Activated CD4-positive, CD25-positive, alpha-beta regulatory T cell (primary cell): ENCODE measurements at places on chromosomes 16 and 17.

DNA sequence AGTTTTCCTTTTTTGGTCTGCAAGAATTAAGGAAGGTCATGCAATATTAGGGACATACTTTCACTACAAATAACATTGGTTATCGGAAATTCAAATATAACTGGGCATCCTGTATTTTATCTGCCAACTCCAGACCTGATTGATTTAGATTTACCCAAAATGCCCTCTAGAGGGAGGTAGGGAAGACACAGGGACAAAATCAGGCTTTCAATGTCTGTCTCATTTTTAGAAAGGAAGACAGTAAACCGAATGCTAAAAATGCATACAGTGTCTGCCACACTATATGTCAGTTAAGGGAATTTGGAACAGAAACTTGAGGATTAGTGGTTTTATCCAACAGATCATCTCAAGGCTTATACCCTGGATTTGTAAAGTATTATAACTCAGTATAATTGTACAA, 161.7 kb upstream of the SOX9 start:
- DNase-seq = no peak

DNA sequence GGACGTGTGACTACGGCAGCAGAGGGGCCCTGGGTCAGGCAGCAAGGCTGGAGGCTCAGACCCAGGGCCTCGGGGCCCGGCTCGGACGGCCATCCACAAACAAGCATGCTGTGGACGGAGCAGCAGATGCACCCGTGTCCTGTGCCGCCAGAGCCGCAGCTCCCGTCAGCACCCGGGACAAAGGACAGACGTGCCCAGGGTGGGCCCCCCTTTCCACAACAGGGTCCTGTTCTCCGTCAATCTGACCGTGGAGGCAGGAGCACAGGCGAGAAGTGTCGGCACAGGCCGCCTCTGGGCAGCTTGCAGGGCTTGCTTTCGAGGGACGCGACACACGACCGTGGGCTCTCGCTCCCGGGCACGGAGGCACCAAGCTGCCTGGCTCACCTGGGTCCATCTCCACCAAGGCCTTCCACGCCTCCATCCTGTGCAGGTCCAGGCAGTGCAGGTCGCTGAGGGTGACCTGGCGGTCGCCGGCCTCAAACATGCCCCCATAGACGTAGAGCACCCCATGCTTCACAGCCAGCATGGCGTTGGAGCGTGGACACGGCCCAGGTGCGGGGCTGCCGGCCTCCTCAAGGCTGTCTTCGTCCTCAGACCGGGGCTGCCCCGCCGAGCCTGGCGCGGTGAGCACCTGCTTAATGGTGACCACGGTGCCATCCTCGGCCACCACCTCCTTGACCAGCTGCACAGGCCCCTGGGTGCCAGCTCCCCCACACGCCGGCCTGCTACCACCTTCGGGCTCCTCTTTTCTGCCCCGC, 56.7 kb downstream of the KLHDC4 start:
- no peak for DNase-seq

DNA sequence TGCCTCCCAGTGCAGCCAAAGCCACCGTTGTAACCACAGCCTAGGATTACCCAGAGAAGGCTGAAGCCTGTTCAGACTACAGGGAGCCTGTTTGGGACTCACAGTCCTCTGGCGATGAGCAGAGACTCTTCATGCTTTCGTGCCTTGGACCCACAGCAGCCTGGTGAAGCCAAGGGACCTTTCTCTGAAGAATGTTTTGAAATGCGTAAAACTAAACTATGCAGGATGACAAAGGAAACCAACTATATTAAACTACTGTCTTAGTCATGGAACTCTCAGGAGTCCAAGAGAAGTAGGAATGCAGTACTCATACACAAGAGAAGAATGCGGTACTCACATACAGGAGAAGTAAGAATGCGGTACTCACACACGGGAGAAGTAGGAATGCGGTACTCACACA, 20.9 kb downstream of the ABR start:
- DNase-seq = no peak

DNA sequence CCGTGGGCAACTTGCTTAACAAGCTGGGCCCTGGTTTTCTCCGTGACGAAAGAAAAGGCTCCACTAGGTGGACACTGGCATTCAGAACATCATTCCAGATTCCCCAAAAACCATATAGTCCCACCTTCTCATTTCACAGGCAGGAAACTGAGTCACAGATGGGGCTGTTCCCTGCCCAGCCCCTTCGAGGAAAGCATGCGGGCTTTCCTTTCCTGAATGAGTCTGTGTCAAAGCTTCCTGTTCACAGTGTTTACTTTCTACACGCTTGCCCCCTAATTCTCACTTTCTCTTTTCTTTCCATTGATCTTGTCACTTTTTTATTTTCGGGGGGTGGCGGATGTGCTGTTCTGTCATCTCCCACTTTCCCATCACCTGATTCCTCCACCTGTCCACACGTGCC, 10.3 kb upstream of the LGALS9 start:
- no peak for DNase-seq

DNA sequence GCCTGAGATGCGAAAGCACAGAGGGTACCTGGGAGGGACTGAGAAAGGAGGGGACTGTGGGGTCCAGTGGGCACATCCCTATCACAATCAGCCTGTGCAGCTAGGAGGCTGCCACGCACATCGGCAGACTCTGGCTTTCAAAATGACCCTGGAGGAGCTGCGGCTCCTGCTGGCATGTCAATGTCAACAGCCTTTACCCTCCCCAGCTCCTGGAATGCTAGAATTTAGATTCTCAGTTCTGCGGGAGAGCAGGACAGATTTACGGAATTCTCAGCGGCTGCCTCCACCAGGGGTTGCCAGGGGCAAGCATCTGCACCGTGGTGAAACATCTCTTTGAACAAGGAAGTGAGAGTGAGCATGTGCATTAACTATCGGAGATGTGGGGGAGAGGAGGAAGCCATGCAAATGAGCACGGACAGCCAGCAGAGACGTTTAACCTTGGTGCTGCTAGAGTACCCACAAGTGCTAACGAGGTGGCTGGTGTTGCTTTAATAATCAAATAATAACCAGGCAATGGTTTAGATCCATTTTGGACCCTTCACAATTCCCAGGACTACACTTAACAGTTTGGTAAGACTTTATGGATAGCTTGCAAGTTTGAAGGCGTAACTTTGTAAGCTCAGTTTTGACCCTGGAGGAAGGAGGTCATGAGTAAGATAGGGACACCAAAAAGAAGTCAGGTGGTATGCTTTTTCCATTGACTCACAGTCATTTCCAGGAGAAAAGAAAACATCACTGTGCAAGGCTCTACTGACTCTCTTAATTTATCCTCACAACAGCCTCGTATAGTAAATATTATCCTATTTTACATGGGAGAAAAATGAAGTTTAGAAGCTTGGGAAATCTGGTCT, 54.1 kb downstream of the XYLT1 start:
- peak; percentile 26 for DNase-seq

- no peak for DNase-seq
These were observed 34.5 kb upstream of the CLEC18B start for GRCh38 chr16:74455619-74456289.

- no peak for DNase-seq
These were observed 3.0 kb downstream of the NTAN1 start for GRCh38 chr16:15052747-15053476.

GRCh38 chr16:88768071-88768783, 16.8 kb downstream of the PIEZO1 start:
- no peak for DNase-seq

GRCh38 chr16:50371936-50372595, 3.3 kb upstream of the BRD7 start:
- no peak for DNase-seq

DNA sequence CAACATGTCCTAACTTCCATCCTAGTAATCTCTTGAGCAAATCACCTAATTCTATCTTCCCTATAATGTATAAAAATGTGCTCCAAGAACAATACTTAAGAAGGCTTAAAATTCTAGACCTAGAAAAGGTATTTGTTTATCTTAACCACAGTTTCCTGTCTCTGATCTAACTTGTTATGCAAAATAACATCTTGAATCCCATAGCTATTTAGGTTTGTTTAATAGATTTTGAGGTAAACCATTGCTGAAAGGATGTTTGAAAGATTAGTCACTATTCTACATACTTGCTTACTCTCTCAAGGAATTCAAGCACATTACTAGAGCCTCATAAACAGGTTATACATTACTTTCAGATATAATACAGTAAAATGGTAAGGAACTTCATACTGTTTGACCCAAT, 13.0 kb downstream of the CA10 start:
- no peak for DNase-seq

GRCh38 chr17:45376171-45377005, 56.3 kb downstream of the ARHGAP27 start:
- no peak for DNase-seq

GRCh38 chr16:23146877-23147601, 2.2 kb downstream of the USP31 start:
- no peak for DNase-seq

DNA sequence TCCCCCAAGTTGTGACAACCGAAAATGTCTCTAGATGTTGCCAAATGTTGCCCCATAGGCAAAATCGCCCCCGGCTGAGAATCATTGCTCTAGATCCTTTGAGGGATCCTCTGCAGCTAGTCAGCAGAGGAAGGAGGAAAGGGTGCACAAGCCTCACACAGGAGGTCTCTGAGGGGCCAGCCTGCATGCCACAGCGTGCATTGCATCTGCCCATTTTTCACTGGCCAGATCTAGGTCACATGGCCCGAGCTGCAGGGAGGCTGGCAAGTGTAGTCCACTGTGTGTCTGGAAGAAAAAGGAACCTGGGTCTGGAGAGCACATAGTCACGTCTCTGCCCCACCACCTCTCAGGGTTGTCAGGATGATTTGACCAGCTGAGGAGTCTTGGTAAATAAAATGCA, 138.2 kb downstream of the CCT6B start:
- DNase-seq = no peak

GRCh38 chr17:64343071-64343774, 47.4 kb downstream of the PECAM1 start:
- no peak for DNase-seq

- no peak for DNase-seq
These were observed 770 bp downstream of the HBM start for GRCh38 chr16:166375-167121.

- no peak for DNase-seq
These were observed 30.0 kb downstream of the HNF1B start for GRCh38 chr17:37714897-37715296.

- no peak for DNase-seq
These were observed 15.6 kb downstream of the PSMD3 start for GRCh38 chr17:39996162-39996561.

DNA sequence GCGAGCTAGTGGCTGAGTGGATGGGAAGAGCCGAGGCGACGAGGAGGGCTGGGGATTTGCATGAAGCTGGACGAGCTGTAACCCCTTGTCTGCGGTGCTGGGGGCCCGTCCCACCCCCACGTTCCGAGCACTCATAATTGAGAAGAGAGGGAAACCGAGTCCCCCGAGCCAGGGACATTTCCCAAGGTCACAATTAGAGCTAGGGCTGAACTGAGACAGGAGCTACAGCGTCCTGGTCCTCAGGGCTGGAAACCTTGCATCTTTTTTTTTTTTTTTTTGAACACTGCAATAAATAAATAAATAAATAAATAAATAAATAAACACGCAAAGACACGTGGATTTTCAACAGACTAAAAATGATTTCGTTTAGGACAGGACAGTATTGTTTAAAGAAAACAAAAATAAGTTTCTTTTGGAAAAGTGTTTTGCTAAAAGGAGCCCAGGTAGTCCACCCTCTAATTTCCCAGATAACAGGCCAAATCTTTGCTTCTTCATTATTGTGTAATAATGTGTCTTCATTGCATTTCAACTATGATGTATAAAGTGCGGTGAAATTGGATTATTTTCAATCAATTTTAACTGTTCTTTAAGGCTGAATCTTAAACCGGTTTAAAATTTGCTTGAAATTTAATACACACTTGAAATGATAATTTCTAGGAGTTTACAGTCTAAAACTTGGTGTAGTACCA, 992 bp downstream of the GDPD1 start:
- no peak for DNase-seq

DNA sequence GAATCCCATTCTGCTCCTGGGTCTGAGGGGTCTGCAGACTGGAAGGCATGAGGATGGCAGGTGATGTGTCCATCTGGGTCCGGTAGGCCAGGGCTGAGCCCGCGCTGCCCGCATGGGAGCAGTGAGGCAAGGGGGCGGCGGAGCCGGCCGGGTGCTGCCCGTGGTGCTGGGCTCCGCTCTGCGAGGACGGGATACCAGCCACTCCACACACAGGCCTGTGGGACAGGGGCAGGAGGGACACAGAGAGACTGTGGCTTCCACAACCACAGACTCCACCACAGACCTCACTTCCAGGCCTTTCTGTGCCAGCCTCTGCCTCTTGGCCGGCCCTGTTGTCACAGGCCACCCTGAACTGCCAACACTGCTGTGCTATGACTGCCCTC, 25.4 kb downstream of the MAP1LC3B start:
- DNase-seq = no peak

GRCh38 chr17:29574732-29575510, 6.4 kb downstream of the TP53I13 start:
- no peak for DNase-seq

DNA sequence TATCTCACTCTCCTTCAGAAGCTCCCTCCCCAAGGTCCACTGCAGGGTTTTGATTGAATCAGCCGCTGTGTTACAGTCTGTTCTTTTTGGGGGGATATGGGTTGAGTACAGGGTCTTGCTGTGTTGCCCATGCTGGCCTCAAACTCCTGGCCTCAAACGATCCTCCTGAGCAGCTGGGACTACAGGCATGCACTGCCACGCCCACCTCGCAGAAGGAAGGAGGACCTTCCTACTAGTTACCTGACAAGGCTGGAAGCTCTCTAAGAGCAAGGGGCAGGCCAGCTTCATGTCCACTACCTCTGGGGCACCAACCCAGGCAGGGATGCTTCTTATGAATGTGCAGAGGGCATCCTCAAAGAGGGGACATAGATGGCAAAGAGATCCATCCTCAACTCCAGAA, 1.9 kb upstream of the MMP28 start:
- no peak for DNase-seq

- DNase-seq = no peak
These were observed 1.2 kb downstream of the TRIM65 start for GRCh38 chr17:75895370-75896155.

DNA sequence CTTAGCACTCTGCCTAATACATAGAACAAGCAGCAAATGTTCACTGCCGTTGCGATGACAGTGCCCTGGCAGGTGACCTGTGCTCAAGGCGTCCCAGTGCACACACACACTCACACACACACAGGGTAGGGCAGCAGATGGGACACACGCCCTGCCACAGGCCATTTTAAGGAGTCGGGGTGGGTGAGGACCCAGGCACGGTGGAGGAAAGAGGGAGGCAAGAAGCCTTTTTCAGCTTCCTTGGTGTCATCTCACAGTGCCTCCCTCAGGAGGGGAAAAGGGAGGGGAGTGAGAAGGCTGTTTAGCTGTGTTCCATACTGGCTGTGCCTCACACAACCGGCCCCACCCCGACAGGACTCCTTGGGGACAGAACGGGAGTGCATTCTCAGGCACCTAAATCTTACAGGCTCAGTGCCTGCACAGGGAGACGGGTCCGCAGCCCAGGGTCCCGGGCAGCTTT, 1.5 kb downstream of the PITPNM3 start:
- DNase-seq = no peak

- no peak for DNase-seq
These were observed 2.7 kb upstream of the ATAD5 start for GRCh38 chr17:30829022-30829421.
